ENCODE measurements at places on chromosomes 3 and 15. TPM values are rescaled to one million over a fixed set of nuclear protein-coding genes. Genes with fewer than 3 reads are reported as not detected.

DNA sequence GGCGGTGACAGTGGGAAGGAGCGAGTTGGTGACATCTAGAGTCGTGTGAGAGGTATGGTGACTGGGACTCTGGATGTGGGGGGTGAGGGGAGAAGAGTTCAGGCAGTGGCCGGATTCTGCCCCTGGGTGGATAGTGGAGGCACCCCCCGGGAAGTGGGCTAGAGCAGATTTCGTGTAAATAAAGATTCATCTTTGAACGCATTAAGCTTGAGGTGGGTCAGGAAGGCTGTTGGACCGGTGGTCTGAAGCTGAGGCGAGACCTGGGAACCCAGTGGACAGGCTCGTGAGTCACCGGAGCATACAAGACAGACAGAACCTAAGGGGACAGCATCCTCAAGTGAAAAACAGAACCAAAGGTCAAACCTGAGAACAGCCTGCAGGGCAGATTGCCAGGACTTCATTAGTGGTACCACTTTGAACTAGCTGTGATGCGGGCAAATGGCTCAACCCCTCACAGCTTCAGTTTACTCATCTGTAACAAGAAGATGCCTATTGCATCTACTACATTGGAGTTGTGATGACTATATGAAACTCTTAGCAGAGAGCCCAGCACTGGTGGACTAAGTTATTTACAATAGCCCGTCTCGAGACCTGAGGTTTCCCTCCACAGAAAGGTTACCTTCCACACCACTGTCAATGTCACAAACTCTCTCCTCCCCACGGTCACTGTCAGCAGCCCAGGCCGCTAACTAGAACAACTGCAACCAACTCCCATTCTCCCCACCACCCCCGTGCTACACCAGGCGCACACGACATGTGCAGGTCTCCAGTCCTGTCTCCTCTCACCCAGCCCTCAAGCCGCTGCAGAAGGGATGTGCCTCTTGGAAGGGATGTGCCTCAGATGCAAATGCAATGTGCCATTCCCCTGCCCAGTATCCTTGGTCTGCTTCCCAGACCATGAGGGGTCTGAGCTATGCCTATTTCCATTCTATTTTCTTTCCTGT lies 901 bp upstream of the CLN6 start:
- DNase-seq: no peak
- peak overlapping the region; percentile 92 for H3K4me3 ChIP-seq
- peak overlapping the region; percentile 98 for H3K27ac ChIP-seq
- peaks cover 28% of the 10 kb centered on the region for H3K36me3 ChIP-seq

DNA sequence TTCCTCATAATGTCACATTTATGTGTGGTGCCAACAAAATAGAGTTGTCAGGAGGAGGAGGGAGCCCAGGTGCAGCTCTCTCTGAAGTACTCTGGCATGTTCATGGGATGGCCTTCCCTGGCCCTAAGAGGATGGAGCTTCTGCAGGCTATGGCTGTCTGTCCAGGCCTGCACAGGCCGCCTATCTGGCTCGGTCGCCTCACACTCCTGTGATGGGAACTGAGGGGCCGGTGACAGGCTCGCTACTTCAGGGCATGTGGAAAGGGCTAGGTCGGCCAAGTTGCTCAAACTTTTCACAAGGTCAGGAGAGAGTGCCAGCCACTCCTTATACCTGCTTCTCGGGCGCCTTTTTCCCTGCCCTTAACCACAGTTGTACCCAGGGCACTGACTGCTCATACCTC lies 51.1 kb downstream of the SOX14 start:
- H3K4me3 ChIP-seq: no peak overlapping the region
- no peak for DNase-seq
- peaks cover 9% of the 10 kb centered on the region for H3K27me3 ChIP-seq

GRCh38 chr15:62773369-62774165 lies 269.0 kb upstream of the TPM1 start:
- H3K36me3 ChIP-seq: no peaks in the 10 kb centered on the region
- no peaks in the 10 kb centered on the region for H3K4me1 ChIP-seq
- DNase-seq: no peak
- H3K27me3 ChIP-seq: no peaks in the 10 kb centered on the region

DNA sequence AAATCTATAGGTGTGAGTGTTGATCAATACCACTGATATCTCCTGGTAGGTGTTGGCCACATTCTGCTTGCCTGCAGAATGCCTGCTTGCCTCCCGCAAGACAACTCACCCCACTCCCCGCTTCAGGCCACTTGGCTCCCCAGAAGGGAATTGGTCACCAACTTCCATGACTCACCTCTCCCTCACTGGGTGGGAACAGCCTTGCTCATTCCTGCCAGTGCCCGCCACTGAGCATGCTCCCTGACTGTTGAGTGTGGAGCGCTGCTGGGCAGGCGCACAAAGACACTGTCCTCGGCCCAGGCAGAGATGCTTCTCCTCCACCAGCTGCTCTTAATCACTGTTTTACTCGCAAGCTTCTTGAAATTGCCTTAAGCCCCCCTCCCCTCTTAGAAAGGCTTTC lies 57.3 kb upstream of the PPP2R3A start:
- H3K27ac ChIP-seq: no peak overlapping the region
- DNase-seq: no peak
- no peaks in the 10 kb centered on the region for H3K4me1 ChIP-seq
- H3K27me3 ChIP-seq: peaks cover 8% of the 10 kb centered on the region
- H3K4me3 ChIP-seq: no peak overlapping the region
- no peaks in the 10 kb centered on the region for H3K36me3 ChIP-seq

DNA sequence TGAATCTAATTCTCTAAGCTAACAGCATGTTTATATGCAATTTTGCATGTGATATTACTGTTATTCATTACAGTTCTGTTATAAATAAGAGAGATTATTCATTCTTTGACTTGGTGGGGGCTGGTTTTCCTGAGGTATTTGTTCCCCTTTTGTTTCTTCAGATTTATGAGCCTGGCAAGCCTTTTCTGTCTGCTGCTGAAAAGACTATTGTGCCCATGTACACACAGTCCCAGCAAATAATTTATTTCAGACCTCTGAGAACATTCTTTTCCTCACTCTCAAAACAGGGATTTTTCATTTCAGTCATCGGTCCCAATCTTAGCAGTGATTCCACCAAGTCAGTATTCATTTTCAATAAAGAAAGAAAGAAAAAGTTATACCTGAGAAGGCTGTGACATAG lies 716.8 kb downstream of the NSUN3 start:
- H3K27me3 ChIP-seq: no peaks in the 10 kb centered on the region
- H3K4me3 ChIP-seq: no peak overlapping the region

DNA sequence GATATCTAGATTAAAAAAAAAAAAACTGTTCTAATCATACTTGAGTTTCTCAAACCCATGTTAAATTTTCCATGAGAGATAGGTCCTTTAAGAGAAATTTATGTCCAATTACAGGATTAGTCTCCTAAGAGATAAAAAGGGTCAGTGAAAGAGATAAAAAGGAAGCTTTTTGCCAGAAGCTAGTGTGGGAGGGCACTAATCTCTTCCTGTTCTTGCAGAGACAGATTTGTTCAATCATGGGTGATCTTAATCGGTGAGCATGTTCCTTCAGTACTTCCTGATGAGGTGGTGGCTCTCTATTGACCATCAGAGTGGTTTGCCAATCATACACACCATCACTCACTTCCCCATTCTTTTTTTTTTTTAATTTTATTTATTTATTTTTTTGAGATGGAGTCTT lies 16.9 kb upstream of the LPP start:
- DNase-seq: no peak
- H3K4me1 ChIP-seq: peaks cover 2% of the 10 kb centered on the region
- no peak overlapping the region for H3K27ac ChIP-seq
- no peak overlapping the region for H3K4me3 ChIP-seq

- peaks cover 21% of the 10 kb centered on the region for H3K36me3 ChIP-seq
- H3K4me1 ChIP-seq: peaks cover 8% of the 10 kb centered on the region
- DNase-seq: no peak
- H3K27ac ChIP-seq: no peak overlapping the region
- no peak overlapping the region for H3K4me3 ChIP-seq
These were observed 84.7 kb downstream of the OPA1 start for GRCh38 chr3:193677734-193678133.

- H3K27me3 ChIP-seq: no peaks in the 10 kb centered on the region
- H3K36me3 ChIP-seq: no peaks in the 10 kb centered on the region
- no peak for DNase-seq
- no peak overlapping the region for H3K27ac ChIP-seq
- H3K4me1 ChIP-seq: no peaks in the 10 kb centered on the region
These were observed 121.8 kb upstream of the CHL1 start for GRCh38 chr3:74676-75243.

DNA sequence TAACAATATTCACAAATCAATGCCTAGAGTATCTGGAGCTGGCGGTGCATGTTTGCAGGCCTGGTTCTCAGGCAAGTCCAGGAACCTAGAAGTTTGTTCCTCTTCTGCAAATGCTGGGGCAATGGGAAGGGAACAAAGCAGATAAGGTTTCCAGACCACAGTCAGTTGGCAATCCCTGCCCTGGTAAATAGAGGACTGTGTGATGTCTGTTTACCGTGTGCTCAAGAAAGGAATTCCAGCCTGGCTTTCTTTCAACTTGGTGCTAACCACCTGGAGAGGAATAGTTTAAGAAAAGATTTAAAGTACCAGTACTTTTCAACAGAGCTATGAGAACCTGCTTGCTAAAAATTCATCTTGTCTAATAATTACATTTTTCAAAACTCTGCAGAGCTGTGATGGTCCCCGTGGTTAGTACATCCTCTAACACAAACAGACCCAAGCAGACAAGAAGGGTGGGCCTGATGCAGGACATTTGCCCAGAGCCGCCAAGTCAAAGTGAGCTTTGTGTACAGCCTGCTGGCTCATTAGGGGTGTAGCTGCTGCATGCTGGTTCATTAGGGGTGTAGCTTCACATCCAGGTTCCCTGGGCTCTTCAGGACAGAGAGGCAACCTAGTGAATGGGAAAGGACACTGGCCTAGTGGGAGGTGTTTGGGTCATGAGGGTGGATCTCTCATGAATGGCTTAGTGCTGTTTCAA lies 220.5 kb downstream of the SQOR start:
- H3K27ac ChIP-seq: no peak overlapping the region
- no peak for DNase-seq
- peaks cover 11% of the 10 kb centered on the region for H3K27me3 ChIP-seq
- no peak overlapping the region for H3K4me3 ChIP-seq

GRCh38 chr15:67065531-67066005 lies at the start of gene SMAD3:
SMAD3 (plus strand) TSS chr15:67065602; CDS start chr15:67066155, 553 bp downstream.
- DNase-seq: peak; percentile 81
- H3K36me3 ChIP-seq: peaks cover 10% of the 10 kb centered on the region
- peaks cover 36% of the 10 kb centered on the region for H3K4me1 ChIP-seq
- peaks cover 18% of the 10 kb centered on the region for H3K27me3 ChIP-seq

DNA sequence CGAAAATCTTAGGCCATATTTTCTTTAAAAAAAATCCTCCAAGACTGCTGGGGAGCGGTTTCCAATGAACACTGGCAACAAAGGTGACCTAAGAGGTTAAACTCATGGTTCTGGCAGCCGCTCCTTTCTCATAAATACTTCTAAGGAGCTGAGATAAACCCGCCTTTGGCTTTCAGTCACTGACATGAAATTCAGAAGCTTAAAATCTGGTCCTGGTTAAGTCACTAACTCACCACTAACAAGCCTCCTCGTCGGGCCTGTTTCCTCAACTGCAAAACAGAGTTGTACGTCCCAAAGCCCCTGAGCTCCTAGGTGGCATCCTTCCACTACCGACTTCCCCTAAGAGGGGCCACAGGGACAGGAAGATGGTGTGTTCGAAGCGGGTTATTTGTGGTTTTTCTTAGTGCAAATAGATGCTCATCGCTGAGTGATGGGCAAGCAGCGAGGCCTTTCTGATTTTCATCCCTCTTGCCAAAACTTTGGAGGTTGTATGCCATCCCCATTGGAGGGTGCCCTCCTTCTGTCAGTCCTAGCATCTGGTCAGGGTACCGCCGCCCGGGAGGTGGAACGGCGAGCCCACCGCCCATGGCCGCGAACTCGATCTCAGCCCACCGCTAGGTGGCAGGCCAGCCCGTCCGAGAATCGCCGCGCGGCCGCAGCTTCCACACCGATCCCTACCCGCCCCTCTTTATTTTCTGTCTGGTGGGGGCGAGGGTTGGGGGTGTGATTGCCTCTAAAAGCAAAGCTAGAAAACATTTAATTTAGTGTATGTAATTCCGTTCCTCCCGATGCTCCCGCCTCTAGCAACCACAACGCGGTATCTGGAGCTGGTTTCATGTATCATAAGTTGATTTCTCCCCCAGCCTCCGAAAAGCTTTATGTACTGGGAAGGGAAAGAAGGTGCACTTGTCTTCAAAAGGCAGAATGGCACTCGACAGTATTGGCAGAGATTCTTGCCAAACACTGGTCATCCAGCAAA lies 4.6 kb downstream of the BCL6 start:
- peak; percentile 69 for DNase-seq
- H3K4me1 ChIP-seq: peaks cover 57% of the 10 kb centered on the region
- H3K36me3 ChIP-seq: peaks cover 5% of the 10 kb centered on the region
- peak overlapping the region; percentile 100 for H3K27ac ChIP-seq
- H3K27me3 ChIP-seq: peaks cover 4% of the 10 kb centered on the region

DNA sequence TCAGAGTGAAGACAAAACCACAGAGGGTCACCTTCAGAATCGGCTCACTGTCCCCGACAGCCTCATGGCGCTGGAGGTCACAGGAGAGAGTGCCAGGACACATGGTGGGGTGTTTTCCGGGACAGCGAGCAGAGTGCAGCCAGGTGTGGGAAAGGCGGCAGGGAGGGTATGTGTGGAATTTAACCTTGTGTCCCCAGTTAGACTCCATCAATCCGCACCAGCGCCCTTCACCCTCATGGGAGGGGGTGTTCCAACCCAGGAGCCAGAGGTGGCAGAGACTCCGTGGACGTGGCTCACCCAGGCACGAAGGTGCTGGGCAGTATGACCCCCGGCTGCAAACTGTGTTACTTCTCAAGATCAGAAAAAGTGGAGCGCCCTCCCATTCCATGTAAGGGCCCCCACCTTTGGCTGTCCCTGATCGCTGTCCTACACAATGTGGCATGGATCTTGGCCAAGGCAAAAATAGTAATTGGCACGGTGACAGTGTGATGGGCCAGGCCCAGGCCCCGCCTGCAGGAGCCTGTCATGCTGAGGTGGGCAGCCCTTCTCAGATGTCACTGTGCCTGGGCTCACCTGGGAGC lies 190.3 kb downstream of the XXYLT1 start:
- H3K27ac ChIP-seq: no peak overlapping the region
- no peaks in the 10 kb centered on the region for H3K36me3 ChIP-seq
- H3K4me3 ChIP-seq: no peak overlapping the region
- DNase-seq: no peak

- no peak for DNase-seq
- no peak overlapping the region for H3K4me3 ChIP-seq
- no peaks in the 10 kb centered on the region for H3K4me1 ChIP-seq
- no peak overlapping the region for H3K27ac ChIP-seq
- no peaks in the 10 kb centered on the region for H3K36me3 ChIP-seq
These were observed 158.6 kb upstream of the NR2F2 start for GRCh38 chr15:96171853-96172296.

- no peak overlapping the region for H3K27ac ChIP-seq
- DNase-seq: no peak
- no peak overlapping the region for H3K4me3 ChIP-seq
- no peaks in the 10 kb centered on the region for H3K36me3 ChIP-seq
These were observed 21.3 kb downstream of the MEGF11 start for GRCh38 chr15:66232267-66232625.

Gene SSR3
- total RNA-seq: 176 TPM

Gene CPNE9
- not detected for total RNA-seq

Gene MAP6D1
- 5.3 TPM for total RNA-seq

Gene GABRB3
- 0.16 TPM for total RNA-seq

Gene A4GNT
- not detected for total RNA-seq

Gene TMEM158
- total RNA-seq: 0.12 TPM

Gene ARGFX
- total RNA-seq: not detected

Gene PCOLCE2
- 1.3 TPM for total RNA-seq

Gene OSTN
- total RNA-seq: not detected

Gene EFHB
- 0.87 TPM for total RNA-seq

Gene LRRK1
- total RNA-seq: 0.30 TPM

Gene WWTR1
- total RNA-seq: 0.16 TPM

Gene HIGD2B
- total RNA-seq: 0.26 TPM

Gene TUSC7
- not detected for total RNA-seq

Gene MNS1
- total RNA-seq: 1.4 TPM

Gene CDHR4
- not detected for total RNA-seq
